ENCODE measurements at places on chromosomes 3 and 15. TPM values are rescaled to one million over a fixed set of nuclear protein-coding genes. Genes with fewer than 3 reads are reported as not detected.

The SEMA6D gene
- polyA plus RNA-seq: 0.17 TPM

DNA sequence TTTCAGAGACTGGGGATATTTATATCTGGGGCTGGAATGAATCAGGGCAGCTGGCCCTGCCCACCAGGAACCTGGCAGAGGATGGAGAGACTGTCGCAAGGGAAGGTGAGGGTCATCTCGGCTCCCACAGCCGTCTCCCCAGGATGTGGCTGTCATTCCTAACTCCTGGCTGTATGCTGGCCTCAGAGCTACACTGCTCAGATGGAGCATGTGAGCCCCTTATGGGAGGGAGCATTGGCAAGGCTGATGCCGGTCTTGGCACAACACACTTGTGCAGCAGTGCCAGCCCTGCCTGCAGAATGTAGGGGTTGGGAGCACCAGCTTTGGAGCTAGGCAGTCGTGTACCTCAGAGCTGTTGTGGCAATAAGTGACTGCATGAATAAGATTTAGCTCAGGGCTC is 5.2 kb downstream of the RCCD1 start:
- DNase-seq: no peak

DNA sequence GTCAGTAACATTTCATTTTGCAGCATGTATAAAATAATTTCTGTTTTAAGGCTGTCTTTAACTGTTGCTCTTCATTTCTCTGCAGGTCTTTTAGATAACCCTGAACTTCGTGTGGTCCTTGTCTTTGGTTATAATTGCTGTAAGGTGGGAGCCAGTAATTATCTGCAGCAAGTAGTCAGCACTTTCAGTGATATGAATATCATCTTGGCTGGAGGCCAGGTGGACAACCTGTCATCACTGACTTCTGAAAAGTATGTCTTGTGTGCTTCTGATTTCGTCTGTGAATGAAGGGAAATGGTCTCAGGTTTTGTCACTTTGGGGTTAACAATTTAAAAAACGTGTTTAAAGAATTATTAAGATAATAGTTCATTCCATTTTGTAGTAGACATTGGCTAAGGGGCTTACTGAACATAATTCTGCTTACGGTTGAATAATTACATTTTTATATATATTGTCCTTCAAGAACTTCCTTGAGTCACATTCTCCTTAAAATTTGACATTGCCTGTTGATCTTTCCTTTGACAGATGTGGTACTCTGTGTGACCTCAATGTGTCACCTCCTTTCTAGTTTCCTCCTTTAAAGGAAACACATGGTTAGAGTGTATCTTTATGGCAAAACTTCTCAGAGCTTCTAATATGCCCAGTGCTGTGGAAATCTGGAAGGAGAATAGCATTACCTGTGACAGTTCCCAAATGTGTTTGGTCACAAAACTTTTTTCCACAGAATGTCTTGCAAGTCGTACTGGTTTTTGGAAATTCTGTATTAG is 26.3 kb downstream of the FBXO22 start:
- no peak for DNase-seq

DNA sequence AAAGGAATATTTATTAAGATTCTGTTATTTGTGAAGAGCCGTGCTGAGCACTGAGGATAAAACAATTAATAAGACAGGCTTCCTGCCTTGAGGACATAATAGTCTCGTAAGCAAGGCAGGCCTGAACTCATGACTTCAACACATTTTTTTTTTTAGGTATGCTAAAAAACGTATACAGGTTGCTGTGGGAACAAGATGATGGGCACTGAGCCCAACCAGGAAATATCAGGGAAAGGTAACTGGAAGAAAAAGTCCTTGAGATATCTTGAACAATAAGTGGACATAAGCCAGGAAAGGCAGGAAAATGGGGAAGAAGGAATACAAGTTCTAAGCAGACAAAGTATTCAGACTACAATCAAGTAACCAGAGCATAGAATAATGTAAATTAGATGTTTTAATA is 26.1 kb downstream of the CERS3 start:
- peak; percentile 34 for DNase-seq

DNA sequence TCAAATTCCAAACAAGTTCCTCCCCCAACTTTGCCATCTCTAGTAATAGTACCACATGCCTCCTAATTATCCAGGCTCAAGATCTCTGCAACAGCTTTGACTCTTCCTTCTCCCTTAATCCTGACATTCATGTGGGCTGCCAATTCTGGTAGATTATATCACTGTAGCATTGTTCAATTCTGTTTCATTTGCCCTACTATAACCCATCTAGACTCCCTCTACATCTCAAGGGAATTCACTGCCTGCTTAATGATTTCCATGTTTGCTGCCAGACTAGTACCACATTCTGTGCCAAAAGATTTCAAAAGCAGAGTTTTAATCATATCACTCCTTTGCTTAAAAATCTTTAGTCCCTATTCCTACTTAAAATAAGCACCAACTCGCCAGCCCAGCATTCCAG is 34.6 kb upstream of the PPIB start:
- DNase-seq: no peak

GRCh38 chr3:146157325-146158060 is 3.5 kb downstream of the PLOD2 start:
- DNase-seq: no peak

DNA sequence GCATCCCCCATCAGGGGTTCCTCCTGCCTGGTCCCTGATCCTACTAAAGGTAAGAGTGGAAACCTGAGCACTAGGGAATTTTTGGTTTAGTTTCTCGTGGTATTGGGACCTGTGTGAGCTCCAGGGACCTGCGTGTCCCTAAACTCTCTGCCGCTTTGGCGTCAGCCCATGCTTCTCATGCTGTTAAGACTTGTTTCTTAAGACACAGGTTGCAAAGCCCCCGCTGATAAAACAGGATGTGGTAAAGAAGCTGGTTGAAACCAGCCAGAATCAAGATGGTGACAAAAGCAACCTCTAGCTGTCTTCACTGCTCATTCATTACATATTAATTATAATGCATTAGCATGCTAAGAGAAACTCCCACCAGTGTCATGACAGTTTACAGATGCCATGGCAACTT is 64.6 kb downstream of the LYZL4 start:
- DNase-seq: no peak

- peak; percentile 70 for DNase-seq
These were observed 83.9 kb downstream of the PEAK1 start for GRCh38 chr15:77336006-77336405.

GRCh38 chr3:127137757-127138536 is 55.0 kb upstream of the PRR23E start:
- DNase-seq: no peak

- DNase-seq: peak; percentile 17
These were observed 36.0 kb upstream of the ALDH1L1 start for GRCh38 chr3:126216416-126216815.

The FBXL2 gene
- polyA plus RNA-seq: 21.4 TPM

- DNase-seq: no peak
These were observed 34.8 kb upstream of the RPL32 start for GRCh38 chr3:12875857-12876836.

The ADAMTSL3 gene
- 0.02 TPM for polyA plus RNA-seq

All from mammary epithelial cell (primary cell).